Cardiac fibroblast (primary cell): ENCODE measurements at places on chromosomes 11 and 22.

- DNase-seq, result no peak
Observed at GRCh38 chr11:127448101-127448500, 447.5 kb upstream of the KIRREL3 start.

DNA sequence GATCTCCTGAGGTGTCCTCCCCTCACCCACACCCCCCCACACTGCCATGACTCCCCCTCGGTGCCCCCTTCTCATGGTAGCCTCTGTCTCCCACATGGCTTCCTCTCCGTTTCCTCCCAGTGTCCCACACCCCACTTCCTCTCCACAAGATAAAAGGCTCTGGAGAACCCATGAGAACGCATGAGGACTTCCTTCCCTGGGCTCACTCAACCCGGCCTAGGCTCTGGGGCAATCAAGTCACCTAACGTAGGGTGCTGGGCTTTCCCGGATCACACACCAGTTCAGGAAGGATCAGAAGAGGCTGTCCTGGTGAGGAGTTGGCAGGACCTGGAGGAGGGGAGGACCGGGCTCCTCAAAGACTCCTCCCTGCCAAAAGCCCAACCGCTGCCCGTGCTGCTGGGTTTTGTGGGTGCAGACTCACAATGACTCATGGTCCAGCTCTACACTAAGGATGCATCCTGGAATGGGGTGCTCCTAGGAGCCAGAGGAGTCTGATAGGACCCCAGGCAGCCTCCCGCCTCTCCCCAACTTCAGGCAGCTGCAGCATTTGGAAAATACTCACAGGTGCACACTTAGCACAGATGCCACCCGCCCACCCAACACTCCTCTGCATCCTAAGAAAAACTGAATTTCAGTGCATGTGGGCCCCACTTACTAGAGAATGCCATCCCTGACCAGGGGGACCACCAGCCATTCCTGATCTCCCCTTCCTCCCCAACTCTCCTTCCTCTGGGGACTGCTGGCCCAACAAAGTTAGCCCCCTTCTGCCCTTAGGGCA is 21.0 kb downstream of the SLC22A12 start:
- no peak for DNase-seq

GRCh38 chr11:82815406-82815805 is 81.7 kb upstream of the FAM181B start:
- DNase-seq, result no peak

- DNase-seq, result no peak
Observed at GRCh38 chr11:61589961-61590360, 9.1 kb upstream of the SYT7 start.

GRCh38 chr22:22666307-22667091 is 22.1 kb downstream of the GGTLC2 start:
- peak; percentile 54 for DNase-seq

GRCh38 chr11:44780940-44781631 is 54.3 kb downstream of the TSPAN18 start:
- DNase-seq, result peak; percentile 89

GRCh38 chr22:31742682-31743081 is 7.2 kb downstream of the PRR14L start:
- DNase-seq, result no peak

- no peak for DNase-seq
Observed at GRCh38 chr11:1181853-1182535, 24.2 kb downstream of the MUC5AC start.

GRCh38 chr11:35126000-35126878 is 12.7 kb upstream of the CD44 start:
- no peak for DNase-seq

- peak; percentile 26 for DNase-seq
Observed at GRCh38 chr11:108324587-108324986, 101.7 kb downstream of the ATM start.

DNA sequence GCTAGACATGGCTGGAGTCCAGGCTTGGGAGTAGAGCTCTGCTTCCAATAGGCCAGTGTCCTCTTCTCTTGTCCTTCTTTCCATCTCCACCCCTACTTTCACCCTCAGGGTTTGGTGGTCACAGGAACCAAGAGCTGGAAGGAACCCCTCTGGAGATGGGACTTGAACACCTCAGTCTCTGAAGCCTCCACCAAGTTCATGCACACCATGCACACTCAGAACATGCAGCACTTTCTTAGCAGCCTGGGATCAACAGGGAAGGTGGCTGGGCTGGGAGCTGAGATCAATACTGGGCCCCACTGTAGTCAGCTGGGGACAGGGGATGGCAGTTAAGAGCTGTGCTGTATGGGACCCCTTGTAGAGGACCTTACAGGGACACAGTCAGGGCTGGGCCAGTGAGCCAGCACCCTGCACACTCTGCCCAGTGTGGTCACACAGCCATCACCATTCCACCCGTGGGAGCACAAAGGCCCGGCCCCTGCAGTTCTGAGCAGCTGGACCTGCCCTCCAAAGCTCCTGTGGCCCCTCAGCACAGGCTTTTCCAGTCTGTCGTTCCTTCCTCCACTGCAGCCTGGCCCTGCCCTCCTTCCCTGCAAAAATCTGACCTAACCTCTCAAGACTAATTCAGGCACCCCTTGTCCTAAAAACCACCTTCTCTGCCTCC is 47.7 kb downstream of the GAB4 start:
- DNase-seq, result no peak

DNA sequence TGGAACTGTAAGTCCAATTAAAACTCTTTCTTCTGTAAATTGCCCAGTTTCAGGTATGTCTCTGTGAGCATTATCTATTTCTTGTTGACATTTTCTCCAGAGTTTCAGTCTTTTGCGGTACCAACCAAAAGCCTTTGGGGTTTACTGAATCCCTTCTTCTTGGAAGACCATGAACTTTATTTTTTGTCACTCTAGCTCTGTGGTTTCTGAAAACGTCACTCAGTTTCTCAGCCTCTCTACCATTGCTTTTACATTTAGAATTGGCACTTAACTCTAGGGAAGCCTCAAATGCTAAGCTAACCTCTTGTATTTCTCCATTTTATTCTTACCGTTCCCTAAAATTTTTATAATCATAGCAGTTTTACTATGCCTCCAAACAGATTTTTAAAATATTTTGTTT is 237.6 kb downstream of the CSNK2A3 start:
- no peak for DNase-seq

GRCh38 chr11:2523821-2524391 is 79.1 kb downstream of the KCNQ1 start:
- no peak for DNase-seq

- no peak for DNase-seq
Observed at GRCh38 chr11:16999116-16999515, 15.1 kb downstream of the PLEKHA7 start.

- no peak for DNase-seq
Observed at GRCh38 chr22:30511911-30512310, 6.4 kb upstream of the SEC14L4 start.

DNA sequence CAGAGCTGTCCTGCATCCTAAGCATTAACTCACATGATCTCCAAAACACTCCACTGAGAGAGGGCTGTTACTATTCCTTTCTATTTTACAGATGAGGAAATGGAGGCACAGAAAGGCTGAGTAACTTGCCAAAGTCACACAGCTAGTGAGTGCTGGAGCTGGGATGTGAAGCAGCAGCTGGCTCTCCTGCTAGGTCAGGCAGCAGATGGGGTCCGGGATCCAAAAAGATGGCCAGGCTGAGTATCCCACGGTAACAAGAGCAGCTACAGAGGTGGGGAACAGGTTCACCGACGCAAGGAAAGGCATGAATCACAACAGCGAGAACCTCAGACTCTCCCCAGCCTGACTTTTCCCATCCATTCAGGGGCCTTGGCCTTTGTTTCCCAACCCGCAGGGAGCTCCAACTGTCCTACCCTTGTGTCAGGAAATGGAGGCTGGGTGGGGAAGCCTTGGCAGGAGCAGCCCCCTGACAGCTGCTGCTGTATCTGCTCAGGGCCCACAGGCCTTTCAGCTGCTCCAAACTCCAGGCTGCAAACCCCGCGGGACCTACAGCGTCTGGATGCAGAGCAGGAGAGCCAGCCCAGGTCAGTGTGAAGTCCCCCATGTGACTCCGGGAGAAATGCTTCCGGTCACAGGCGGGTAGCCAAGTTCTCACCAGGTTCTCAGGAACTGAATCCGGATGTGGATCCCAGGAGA is 29.5 kb downstream of the DKK3 start:
- peak; percentile 88 for DNase-seq

GRCh38 chr22:23270212-23270733 is 90.0 kb downstream of the BCR start:
- DNase-seq, result no peak

DNA sequence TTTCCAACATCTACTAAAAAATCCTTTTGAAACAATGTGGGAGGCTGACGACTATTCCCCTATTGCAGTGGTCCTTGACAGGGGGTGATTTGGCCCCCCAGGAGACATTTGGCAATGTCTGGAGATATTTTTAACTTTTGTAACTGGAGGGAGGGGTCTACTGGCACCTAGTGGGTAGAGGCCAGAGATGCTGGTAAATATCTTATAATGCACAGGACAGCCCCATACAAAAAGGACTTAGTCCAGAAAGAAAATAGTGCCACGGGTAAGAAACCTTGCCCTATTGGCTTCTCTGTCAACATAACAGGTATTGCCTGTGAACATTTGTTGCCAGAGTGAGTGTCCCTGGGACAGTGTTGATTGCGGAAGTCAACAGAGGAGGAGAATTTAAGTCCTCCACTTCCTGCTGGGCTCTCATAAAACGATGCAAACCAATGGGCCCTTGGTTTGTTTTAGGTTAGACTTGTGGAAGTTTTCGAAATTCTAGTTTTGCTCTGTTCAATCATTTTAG is 101.6 kb downstream of the MAML2 start:
- no peak for DNase-seq
